Activated CD4-positive, alpha-beta T cell treated with anti-CD3 and anti-CD28 coated beads, Interleukin-2, amount 50 U/mL, for 48 hours (primary cell): ENCODE measurements at places on chromosomes 4 and X.

DNA sequence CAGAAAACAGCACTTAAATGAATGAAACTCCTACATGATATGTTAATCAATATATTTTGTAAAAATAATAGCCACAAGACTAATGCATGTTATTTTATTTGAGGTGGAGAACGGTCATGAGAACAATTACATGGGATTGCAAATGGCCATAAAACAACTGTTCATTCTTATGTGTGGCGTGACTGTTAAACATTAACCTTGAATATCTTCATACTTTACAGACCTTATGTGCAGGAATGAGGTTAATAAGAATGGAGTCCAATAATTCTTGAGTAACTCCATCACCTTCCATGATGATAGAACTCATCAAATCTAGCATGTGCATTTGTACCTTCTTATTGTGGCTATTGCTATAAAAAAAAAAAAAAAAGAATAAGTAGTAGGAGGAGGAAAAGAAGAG is 55.3 kb downstream of the PDS5A start:
- no peak for DNase-seq

DNA sequence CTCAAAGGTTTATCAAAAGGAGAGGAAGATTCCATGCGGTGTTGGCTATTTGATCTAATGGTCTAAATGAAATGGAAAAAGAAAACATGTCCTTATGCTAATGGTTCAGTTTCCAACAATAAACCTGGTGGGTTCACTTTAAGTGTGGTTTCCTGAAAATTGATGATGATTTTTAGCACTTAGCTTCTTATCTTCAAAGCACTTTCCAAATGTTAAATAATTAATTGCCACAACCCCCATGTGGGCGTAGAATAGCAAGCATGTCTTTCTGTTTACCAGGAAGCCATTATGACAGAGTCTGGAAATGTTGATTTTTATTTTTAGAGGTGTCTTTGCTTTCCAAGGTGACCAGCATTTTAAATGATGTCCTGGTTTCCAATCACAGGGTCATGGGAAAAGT is 134.8 kb upstream of the SLC4A4 start:
- no peak for DNase-seq

DNA sequence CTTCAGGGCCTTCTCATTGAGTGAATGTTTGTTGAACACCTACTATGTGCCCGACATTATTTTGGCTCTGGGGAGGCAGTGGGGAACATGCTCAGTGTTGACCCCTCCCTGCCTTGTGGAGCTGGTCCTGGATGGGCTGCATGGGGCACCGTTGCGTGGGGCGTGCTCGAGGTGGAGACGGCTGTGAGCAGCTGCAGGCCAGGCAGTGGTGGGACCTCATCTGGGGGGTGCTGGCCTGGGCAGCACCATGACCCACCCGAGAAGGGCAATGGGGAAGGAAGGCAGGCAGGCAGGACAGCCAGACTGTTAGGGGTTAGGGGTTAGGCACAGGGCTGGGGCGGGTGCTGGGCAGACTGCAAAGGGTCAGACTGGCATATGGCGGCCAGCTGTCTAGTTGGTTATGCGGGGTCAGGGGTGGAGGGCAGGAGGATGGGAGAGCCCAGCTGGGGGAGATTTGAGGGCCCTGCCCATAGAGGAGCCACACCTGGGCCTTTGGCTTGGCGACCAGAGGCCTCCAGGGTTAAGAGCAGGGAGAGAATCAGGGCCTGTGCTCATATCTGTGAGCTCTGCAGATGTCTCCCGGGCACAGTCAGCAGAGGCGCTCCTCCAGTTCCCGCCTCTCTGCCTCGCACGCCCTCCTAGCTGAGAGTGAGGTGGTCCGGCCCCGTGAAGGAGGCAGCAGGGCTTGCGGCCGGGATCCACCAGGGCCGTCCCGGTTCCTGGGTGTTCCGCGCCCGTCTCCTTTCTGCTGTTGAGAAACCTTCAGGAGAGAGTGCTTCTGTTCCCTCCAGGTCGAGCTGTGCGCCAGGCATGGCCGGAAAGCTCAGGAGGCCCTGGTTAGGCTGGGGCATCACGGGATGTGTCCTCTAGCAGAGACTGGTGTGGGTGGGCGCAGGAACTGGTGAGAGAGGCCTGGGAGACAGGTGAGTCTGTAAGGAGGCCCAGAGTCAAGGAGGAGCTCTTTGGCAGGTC is 73.3 kb downstream of the RGS12 start:
- no peak for DNase-seq

GRCh38 chr4:184751585-184751956 is 17.7 kb upstream of the CENPU start:
- no peak for DNase-seq

- DNase-seq = no peak
Measured at GRCh38 chr4:43835869-43836268, 612.7 kb downstream of the KCTD8 start.

- no peak for DNase-seq
Measured at GRCh38 chr4:151807220-151807619, 46.4 kb upstream of the GATB start.

- DNase-seq = no peak
Measured at GRCh38 chr4:18536428-18536827, 514.9 kb upstream of the LCORL start.

GRCh38 chrX:43493756-43494155 is 162.3 kb upstream of the MAOA start:
- DNase-seq = no peak

DNA sequence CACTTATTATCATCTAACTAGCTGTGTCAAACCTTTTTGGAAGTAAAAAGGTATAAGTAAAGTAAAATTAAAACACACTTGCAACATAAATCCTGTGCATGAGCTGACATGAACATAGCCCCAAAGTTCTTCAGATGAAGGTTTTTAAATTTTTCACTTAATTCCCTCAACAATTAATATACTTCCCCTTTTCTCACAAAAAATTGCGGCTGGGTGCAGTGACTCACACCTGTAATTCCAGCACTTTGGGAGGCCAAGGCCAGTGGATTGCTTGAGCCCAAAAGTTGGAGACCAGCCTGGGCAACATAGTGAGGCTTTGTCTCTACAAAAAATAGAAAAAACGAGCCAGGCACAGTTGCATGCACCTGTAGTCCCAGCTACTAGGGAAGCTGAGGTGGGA is 16.8 kb downstream of the RASGEF1B start:
- no peak for DNase-seq

- no peak for DNase-seq
Measured at GRCh38 chr4:59770601-59771264, 1429.4 kb upstream of the ADGRL3 start.

DNA sequence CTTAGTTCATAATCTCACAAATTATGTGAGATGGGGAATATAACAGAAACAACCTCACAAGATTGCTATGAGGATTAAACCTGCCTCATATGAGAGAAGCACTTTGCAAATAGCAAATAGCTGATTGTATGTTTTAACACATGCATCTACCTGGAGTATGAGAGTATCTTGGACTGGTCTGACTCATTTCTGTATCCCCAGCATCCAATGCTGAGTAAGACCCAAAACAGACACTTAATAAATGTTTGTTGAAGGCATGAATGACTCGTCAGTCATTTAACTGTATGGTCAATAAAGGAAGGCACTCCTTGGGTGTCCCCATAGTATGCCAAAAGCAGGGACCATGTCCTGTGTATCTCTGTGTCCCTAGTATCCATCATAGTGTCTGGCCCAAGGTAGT is 350.9 kb upstream of the F9 start:
- no peak for DNase-seq

DNA sequence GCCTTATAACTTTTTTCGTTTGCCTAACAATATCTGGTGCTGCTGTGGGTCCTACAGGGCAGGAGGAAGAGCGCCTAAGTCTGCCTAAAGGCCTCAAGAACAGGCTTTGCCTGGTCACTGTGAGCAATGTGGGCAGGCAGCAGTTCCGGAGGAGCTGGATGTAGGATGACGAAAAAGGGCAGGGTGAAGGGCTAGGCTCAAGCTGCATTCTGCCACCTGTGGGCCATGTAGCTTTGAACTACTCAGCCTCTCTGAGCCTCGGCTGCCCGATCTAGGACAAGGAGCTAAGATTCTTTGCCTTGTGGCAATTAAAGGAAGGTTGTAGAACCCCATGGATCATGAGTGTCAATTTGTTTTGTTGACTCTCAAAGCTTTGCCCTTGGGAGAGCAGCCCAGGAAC is 57.1 kb upstream of the MAMLD1 start:
- DNase-seq = no peak

GRCh38 chr4:31575504-31575903 is 855.3 kb downstream of the PCDH7 start:
- no peak for DNase-seq

- no peak for DNase-seq
Measured at GRCh38 chr4:134057356-134057755, 144.2 kb downstream of the PABPC4L start.

GRCh38 chrX:42943051-42943974 is 165.3 kb upstream of the PPP1R2C start:
- no peak for DNase-seq

DNA sequence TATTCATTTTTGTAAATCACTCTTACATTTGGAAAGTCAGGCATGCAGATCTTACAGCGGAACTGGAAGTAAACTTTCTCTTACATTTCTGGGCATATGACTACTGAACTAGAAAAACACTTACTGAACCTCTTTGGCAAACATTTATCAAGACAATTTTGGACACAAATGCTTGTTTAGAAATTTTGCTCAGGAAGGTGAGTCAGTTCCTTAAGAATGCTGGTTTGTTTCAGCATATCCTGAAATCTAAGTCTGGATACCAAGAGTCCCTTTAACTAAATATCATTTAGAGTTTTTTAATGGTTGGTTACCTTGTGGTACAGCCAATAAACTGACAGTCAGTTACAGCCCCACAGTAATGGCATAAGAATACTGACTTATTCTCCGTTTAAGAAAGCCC is 15.0 kb downstream of the SHISA3 start:
- no peak for DNase-seq

DNA sequence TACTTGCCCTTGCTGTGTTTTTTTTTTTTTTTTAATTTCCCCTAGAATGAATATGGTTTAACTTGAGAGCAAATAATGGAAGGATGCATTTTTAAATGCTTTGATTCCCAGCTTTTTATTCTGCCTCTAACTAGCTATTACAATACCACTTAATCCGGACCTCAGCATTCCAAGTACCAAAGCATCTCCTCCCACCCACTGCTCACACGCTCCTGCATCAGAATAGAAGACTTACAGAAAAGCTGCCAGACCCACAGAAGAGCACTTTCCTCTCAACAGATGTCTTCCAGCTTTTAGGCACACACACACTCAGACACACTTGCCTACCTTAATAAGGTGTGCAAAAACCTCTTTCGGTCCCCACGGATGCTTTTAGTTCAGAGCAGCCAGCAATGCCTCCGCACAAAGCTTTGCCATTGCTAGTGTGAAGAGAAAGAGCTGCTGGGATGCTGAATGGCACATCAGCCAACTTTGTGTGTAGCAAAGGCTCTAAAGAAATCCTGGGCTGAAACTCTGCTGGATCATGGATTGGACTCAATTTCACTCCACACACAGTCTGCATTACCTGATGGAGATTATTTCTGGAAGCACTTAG is 1056.2 kb downstream of the DMD start:
- no peak for DNase-seq

DNA sequence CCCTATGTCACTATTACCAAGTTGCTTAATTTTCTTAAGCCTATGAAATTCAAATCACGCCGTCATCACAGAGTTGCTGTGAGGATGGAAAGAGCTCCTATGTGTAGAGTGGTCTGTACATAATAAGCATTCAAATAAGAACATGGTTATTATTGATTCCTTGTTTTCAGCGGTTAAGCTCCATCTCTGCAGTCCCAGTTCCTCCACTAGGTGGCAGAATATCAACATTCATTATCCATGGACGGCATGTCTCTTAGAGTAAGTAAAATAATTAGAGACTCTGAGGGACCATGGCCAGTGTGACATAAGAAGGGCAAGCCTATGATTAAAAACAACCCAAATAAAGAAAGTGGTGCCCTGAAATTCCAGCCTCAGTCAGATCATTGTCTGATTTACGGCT is 132.5 kb upstream of the NHS start:
- DNase-seq = peak; percentile 23

DNA sequence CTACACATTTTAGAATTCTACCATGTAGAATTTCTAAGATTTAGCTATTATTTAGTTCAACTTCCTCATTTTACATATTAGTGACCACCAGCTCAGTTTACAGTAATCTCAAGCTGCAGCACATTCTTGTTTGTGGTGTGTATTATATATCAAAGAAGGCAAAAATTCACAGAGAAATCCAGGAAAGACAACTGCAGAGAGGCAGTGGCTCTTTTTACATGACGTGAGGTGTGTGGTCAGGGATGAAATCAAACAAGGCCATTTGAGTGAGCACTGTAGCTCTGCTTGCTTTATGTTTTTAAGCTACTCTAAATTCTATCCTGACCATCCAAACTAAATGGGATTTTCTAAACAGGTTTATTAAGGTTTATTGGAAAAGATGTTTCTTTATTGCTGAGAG is 71.1 kb downstream of the COL25A1 start:
- no peak for DNase-seq

DNA sequence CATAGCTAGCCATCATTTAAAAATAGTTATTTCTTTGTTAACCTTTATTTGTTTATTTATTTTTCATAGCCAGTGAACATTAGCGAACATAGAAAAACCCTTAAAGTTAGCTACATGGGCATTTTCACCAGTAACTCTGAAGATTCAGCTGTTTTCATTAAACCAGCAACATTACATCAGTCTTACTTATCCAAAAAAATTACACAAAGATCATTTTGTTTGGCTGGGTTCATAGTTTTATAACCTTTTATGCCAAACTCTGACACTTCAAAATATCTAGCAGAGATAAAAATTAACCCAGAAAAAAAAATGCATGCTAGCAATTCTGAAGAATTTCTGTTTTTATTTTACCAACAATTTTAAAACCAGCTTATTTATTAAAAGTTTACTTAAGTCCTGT is 784.1 kb downstream of the PCDH18 start:
- DNase-seq = no peak

DNA sequence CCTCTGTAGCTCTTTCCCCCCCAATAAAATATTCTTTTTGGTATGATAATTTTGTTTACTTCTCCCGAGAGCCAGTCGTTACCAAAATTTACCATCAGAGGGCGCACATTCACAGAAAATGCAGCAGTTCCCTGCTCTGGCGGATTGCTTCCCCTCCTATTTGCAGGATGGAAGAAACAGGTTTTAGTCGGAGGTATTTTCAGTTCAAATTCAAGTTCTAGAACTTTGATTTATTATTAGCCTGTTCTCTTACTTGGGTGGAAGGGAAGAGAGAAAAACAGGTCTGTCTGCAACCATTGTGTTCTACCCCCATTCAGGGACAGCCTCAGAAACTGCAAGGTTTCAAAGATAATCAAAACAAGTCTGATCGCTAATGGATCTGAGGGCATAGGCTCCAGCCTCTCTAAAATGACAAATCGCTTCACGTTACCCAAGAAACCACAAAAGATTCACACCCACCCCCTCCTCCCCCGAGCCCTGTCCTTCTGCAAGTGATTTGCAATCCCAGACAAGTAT is 263.8 kb upstream of the RPS6KA3 start:
- DNase-seq = peak; percentile 49

DNA sequence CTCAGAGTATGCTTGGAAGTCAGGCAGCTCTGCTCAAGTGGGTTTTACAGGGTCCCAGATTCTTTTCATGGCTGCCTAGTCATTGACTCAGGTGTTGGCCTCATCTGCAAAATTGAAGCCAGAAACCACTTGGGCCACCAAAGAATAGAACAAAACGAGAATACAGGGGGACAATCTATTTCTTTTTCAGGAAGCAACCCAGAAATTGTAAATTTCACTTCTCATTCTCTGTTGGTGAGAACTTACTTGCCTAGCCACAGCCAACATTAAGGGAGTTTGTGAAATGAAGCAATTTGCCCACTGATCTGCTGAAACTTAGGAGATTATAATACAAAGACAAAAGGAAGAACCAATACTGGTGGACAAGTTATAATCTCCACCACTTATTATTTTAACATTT is 8.6 kb upstream of the TKTL2 start:
- no peak for DNase-seq
